ENCODE measurements at places on chromosomes 12 and 14.

DNA sequence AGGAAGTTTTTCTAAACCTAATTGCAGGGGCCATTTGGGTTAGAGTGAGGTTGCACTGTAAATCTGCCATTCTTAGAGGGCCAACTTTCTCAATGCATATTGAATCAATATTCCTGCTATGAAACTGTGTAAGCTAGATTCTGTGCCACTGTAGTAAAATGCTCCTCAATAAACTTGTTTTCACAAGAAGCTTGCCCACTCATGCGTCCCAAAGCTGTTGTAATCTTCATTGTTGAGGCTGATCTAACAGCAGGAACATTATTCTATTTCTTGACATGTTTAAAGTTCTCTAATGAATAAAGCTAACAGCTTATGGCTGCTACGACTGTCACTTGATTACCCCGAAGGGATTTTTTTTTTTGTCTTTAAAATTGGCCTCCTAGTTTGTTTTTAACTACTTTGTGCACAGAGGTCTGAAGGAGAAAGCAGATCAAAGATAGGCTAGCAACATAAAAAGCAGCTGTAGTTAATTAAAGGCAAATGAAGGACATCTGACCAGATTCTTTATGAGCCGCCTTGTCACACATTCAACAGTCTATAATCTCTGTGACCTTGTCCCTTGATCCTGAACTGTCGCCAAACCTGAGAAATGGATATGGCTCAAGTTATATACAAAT is 243.7 kb downstream of the PAX9 start:
- H3K4me3 ChIP-seq: no peak overlapping the region
- H3K27ac ChIP-seq: no peak overlapping the region
- no peak for DNase-seq
- no peaks in the 10 kb centered on the region for H3K4me1 ChIP-seq

GRCh38 chr12:111320258-111321050 is 48.4 kb downstream of the PHETA1 start:
- H3K4me1 ChIP-seq: no peaks in the 10 kb centered on the region
- no peaks in the 10 kb centered on the region for H3K27me3 ChIP-seq
- no peak overlapping the region for H3K4me3 ChIP-seq
- no peak for DNase-seq

GRCh38 chr14:28902930-28903329 is 136.3 kb downstream of the FOXG1 start:
- H3K36me3 ChIP-seq: no peaks in the 10 kb centered on the region
- no peaks in the 10 kb centered on the region for H3K27me3 ChIP-seq
- no peak for DNase-seq
- no peaks in the 10 kb centered on the region for H3K4me1 ChIP-seq
- no peak overlapping the region for H3K4me3 ChIP-seq

DNA sequence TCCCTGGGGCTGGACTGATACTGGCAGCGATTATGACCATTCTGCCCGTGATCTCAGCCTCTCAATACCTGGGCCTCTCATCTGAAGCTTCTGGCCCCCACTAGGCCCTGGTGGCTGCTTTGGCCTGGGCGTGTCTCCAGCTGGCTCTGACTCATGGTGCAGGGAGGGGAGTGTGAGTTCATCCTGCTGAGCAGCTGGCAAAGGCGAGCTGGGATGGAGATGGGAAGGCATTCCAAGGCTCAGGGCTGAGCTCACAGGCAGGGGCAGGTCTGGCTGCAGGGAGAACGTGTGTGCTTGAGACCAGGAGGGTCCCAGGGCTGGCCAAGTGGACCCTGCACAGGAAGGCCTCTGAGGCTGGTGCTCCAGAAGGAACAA is 221.8 kb downstream of the TMEM121 start:
- H3K36me3 ChIP-seq: no peaks in the 10 kb centered on the region
- DNase-seq: no peak

GRCh38 chr14:54278087-54278486 is 118.7 kb upstream of the CDKN3 start:
- H3K27me3 ChIP-seq: no peaks in the 10 kb centered on the region
- no peak overlapping the region for H3K27ac ChIP-seq
- no peaks in the 10 kb centered on the region for H3K36me3 ChIP-seq
- no peak for DNase-seq
- H3K4me1 ChIP-seq: no peaks in the 10 kb centered on the region

GRCh38 chr14:65263177-65263788 is 149.2 kb upstream of the FUT8 start:
- H3K4me1 ChIP-seq: peaks cover 11% of the 10 kb centered on the region
- H3K4me3 ChIP-seq: no peak overlapping the region
- H3K27me3 ChIP-seq: no peaks in the 10 kb centered on the region
- H3K36me3 ChIP-seq: no peaks in the 10 kb centered on the region
- no peak overlapping the region for H3K27ac ChIP-seq

DNA sequence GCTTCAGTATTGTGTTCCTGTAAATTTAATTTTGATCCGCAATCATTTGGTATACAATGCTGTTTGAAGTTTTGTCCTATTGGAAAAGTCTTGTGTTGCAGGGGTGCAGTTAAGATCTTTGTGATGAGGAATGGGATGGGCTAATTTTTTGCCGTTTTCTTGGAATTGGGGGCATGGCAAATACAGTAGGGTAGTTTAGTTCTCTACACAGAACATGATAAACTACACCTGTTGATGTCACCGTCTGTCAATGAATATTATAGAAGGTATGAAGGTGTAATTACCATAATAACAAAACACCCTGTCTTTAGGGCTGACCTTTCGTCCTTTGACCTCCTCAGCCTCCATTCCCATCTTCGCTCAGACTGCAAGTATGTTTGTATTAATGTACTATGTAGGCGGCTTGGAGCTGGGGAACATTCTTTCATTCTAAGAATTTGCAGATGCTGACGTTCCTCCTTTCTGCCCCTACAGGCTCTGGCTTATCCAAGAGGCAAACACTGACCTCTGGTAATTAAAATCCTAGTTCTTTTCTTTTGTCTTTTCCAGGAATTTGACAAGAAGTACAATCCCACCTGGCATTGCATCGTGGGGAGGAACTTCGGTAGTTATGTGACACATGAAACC is 1.7 kb downstream of the DYNLL1 start:
- peaks cover 6% of the 10 kb centered on the region for H3K4me1 ChIP-seq
- no peaks in the 10 kb centered on the region for H3K27me3 ChIP-seq
- H3K27ac ChIP-seq: no peak overlapping the region
- peak overlapping the region; percentile 97 for H3K4me3 ChIP-seq
- H3K36me3 ChIP-seq: peaks cover 11% of the 10 kb centered on the region
- peak; percentile 20 for DNase-seq

- DNase-seq: no peak
- peaks cover 7% of the 10 kb centered on the region for H3K4me1 ChIP-seq
- H3K4me3 ChIP-seq: no peak overlapping the region
- no peaks in the 10 kb centered on the region for H3K27me3 ChIP-seq
Measured at GRCh38 chr12:76449993-76450392, 101.8 kb upstream of the BBS10 start.

GRCh38 chr14:91674911-91675310 is 57.0 kb downstream of the CATSPERB start:
- no peaks in the 10 kb centered on the region for H3K4me1 ChIP-seq
- H3K27me3 ChIP-seq: no peaks in the 10 kb centered on the region
- H3K4me3 ChIP-seq: no peak overlapping the region
- H3K36me3 ChIP-seq: no peaks in the 10 kb centered on the region
- no peak for DNase-seq
- H3K27ac ChIP-seq: no peak overlapping the region

- H3K27ac ChIP-seq: no peak overlapping the region
- H3K4me3 ChIP-seq: no peak overlapping the region
- H3K4me1 ChIP-seq: no peaks in the 10 kb centered on the region
- no peaks in the 10 kb centered on the region for H3K36me3 ChIP-seq
- H3K27me3 ChIP-seq: peaks cover 27% of the 10 kb centered on the region
Measured at GRCh38 chr12:107845980-107846659, 71.6 kb downstream of the ASCL4 start.

GRCh38 chr12:112532106-112532505 is 113.4 kb downstream of the PTPN11 start:
- DNase-seq: no peak
- no peaks in the 10 kb centered on the region for H3K36me3 ChIP-seq
- H3K4me1 ChIP-seq: no peaks in the 10 kb centered on the region

DNA sequence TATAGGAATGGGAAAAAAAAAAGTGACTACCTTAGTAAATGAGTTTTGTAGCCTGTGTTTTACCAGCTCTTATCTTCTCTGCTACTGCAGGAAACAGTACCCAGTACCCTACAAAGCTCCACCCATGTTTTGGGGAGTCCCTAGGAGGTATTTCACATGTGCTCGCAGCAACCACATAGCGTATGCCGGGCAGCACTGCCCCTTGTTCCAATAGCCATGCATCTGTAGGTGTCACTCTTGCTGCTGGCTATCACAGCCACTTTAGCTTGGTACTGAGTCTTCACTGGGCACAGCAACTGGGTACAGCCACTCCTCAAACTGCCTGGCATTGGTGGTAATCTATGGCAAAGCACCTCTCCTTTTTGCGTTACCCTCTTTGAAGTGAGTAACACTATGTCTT is 2.0 kb upstream of the MDM1 start:
- no peaks in the 10 kb centered on the region for H3K27me3 ChIP-seq
- DNase-seq: no peak
- no peak overlapping the region for H3K27ac ChIP-seq

DNA sequence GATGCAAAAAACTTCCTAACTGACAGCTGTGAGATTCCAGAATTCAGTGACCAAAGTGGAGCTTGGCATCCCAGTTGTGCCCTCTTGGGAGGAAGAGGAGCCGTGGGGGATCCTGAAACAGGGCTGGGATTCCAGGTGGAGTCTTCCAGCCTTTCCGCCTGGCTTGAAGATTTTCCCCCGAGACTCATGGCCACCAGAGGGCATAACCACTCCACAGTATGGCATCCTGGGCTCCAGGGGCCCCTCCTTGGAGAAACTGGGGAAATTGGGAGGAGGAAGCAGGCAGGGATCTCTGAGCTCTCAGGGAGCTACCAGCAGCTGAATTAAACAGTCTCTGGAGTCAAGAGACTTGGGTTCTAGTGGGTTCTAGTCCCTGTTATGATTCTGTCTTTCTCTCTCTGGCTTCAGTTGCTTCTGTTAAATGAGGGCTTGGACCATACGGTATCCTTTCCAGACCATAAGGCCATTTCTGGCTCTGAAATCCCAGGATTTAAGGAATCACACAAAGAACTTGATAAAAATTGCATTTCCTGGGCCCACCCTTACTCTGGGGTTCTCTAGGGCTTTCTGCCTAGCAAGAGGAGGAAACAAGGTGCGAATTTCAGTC is 2.6 kb upstream of the TAMALIN start:
- H3K4me1 ChIP-seq: no peaks in the 10 kb centered on the region
- no peaks in the 10 kb centered on the region for H3K36me3 ChIP-seq
- H3K4me3 ChIP-seq: no peak overlapping the region

- no peak overlapping the region for H3K4me3 ChIP-seq
- DNase-seq: no peak
- no peaks in the 10 kb centered on the region for H3K27me3 ChIP-seq
- H3K27ac ChIP-seq: no peak overlapping the region
- H3K4me1 ChIP-seq: no peaks in the 10 kb centered on the region
- H3K36me3 ChIP-seq: no peaks in the 10 kb centered on the region
Measured at GRCh38 chr12:124130691-124131591, 157.9 kb downstream of the ZNF664 start.

GRCh38 chr12:45509621-45510020 is 219.9 kb upstream of the ARID2 start:
- no peaks in the 10 kb centered on the region for H3K36me3 ChIP-seq
- no peak for DNase-seq
- no peaks in the 10 kb centered on the region for H3K27me3 ChIP-seq
- no peaks in the 10 kb centered on the region for H3K4me1 ChIP-seq

DNA sequence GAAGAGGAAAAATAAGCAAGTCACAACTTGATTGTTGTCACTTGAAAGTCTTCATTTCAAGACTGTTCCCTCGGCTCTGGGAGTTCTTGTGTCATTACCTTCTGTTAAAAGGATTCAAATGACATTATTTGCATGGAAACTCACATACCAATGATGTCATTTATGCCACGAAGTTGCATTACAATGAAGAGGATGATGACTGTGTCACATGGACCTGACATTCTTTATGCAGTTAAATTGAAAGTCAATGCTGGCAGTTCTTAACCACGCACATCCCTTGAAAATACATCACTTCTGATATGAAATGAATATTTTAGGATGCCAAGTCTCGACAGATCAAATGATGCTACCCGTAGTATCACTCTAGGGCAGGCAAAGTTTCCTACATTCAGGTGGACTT is 1069.5 kb downstream of the VRK1 start:
- no peaks in the 10 kb centered on the region for H3K4me1 ChIP-seq
- no peak overlapping the region for H3K4me3 ChIP-seq
- DNase-seq: no peak
- H3K27ac ChIP-seq: no peak overlapping the region

GRCh38 chr14:45290547-45290946 is 37.5 kb upstream of the MIS18BP1 start:
- no peaks in the 10 kb centered on the region for H3K36me3 ChIP-seq
- no peak for DNase-seq
- H3K4me1 ChIP-seq: no peaks in the 10 kb centered on the region
- H3K27me3 ChIP-seq: no peaks in the 10 kb centered on the region

DNA sequence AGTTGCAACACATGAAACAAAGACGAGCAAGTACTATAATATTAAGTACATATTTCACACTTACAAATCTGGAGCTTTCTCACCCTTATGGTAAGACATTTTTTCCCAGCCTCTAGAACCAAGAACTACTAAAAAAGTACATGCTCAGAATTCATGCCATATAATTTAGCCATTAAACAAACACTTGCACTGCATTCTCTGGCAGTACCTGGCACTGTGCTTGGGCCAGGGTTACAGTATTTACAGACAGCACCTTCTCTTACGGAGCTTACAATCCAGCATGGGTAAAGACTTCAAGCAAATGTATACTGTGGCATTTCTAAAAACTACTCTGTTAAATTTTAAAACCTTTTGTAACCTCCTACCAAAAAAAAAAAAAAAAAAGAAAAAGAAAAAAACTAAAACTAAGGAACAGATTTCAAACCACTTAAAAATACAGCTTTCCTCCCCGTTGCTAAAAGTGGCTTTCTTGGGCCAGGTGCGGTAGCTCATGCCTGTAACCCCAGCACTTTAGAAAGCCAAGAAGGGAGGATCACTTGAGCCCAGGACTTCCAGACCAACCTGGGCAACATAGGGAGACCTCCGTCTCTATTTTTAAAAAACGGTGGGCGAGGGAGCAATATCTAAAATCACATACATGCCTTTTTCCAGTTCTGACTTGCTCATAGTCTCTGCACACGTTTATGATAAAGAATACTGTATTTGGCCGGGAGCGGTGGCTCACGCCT is 956 bp downstream of the GNPTAB start:
- H3K27me3 ChIP-seq: no peaks in the 10 kb centered on the region
- H3K4me1 ChIP-seq: peaks cover 2% of the 10 kb centered on the region
- no peak for DNase-seq
- no peak overlapping the region for H3K27ac ChIP-seq
- no peaks in the 10 kb centered on the region for H3K36me3 ChIP-seq
